ENCODE measurements at places on chromosomes 7 and 10. TPM values are rescaled to one million over a fixed set of nuclear protein-coding genes. Genes with fewer than 3 reads are reported as not detected.

DNA sequence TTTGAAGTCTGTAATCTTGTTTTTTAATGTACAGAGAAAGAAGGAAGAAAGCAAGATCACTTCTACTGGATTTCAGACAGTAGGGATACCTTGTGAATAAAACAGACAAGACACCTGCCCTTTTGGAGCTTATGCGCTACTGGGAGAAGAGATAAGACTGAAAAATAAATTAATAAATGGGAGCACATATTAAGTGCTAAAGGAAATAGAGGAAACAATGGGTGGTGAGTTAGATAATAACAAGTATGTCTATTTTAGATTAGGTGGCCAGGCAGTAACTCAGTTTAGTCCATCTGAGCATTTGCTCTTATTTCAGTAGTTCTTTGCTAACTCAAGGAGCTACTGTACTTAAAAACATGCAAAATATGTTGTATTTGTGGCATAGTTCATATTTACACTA lies 15.9 kb downstream of the MIOS start:
- DNase-seq: no peak

DNA sequence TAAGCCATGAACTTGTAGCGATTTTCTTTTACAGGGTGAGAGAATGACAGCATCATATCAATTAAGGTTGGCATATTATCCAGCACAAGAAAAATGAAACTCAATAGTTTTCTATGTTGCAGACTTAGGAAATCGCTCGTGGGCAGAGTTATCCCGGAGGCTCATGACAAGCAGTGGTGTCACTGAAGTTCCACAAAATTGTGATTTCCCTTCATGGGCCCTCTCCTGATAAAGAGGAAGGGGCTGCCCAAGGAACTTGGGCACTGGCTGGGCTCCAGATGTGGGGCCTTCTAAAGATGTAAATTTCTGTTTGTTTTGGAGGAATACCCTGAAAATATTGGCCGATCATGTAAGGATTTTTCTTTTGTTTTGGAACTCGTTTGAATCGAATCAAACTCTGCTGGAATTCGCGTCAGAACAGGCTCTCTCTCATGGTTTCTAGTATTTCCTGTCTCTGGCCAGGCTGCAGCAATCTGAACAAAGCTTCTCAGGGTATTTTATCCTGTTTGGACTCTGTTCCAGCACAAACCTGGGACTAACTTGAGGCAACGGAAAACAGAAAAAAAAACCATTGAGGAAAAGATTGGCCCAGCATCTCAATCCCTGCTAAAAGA lies 340.6 kb upstream of the NRP1 start:
- DNase-seq: no peak

DNA sequence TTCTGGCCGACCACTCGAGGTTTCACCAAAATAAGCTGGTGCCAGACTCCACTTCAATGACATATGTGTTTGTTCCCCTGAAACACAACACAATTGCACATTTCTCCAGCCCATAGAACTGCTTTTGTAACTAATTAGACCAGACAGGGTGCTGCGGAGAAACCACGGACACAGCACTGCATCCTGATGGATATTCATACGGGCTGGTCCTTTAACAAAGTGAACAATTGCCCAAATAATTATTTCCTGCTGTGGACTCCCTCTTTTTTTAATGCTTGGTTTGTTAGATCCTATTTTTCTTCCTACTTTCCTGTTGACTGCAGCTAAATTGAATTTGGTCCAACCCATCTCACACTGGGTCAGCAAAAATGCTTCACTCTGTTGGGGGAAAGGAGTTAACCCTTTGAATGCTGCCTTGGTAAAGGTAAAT lies 198.6 kb upstream of the BMPER start:
- no peak for DNase-seq

DNA sequence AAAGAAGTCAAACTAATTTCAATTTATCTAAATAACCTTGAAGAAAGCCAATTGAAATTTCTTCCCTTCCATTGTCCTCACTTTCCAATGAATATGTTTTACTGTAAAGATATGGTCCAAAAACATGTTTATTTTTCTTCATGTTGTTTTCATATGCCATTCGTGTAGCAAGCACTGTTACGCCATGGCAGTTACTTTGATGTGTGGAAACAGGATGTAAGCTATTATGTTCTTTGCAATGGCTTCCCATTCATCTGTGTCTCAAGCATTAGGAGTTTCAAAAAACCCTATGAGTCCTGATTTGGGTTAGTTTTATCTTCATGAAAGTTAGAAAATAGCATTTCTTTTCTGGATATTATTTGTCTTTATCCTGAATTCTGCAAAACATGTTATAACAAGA lies 31.0 kb downstream of the GPR141 start:
- no peak for DNase-seq

GRCh38 chr7:47622946-47623640 lies 41.2 kb upstream of the TNS3 start:
- no peak for DNase-seq

DNA sequence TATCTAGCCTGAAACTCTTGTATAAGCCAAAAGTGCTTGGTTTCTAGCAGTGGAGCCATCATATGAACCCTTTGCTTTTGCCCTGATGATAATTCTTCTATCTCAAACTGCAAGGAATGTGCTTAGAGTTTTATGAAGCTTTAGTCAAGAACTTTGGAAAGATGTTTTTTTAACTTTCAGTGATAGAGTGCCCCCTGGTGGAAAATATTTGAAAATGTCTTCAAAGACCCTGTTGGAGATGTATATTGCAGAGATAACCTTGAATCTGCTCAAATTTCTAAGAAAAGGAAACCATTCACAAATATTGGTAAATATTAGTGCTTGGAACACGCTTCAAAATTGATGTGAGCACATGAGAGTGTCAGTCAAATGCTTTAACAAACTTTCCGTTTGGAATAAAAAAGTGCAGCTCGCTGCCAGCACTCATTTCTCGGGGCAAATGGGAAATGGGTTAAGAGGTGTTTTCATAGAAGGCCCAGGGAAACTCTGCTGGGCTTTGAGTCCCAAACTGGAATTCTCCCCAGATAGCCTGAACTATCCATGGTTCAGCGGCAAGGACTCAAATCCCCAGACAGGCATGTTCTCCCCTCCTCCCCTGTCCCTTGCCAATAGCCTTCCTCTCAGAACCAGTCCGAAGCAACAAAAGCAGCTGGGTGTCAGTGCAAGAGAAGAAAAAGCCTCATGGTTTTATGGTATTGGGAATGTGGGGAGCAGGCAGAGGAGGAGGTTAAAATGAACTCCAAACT lies 129.3 kb downstream of the MYOF start:
- no peak for DNase-seq

GRCh38 chr10:130160775-130161174 lies 24.6 kb downstream of the GLRX3 start:
- DNase-seq: no peak

DNA sequence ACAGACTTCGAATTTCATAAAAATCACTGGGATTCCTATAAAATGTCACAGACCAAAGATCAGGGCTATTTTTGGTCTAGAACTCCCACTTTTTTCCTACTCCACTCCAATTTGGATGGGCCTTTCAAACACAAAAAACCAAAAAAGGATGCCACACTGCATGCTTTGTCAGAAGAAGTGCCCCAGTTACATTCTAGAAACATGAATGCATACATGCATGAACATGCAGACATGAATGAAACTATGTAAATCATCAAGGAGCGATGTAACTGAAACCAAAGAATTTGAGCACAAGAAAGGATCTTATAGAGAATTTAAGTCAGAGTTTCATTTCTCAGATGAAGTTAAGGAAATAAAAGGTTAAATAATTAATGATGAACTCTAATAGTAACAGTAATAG lies 31.8 kb upstream of the FAM133B start:
- no peak for DNase-seq

Gene INHBA
- 8.9 TPM for total RNA-seq
